ENCODE measurements at places on chromosomes 4 and X. TPM values are rescaled to one million over a fixed set of nuclear protein-coding genes. Genes with fewer than 3 reads are reported as not detected.

Gene BRS3
- total RNA-seq: not detected

Gene PPM1K
- 39.2 TPM for total RNA-seq

Gene UGT8
- total RNA-seq: 1.1 TPM

Gene AMOT
- total RNA-seq: 17.3 TPM

Gene REELD1
- 0.29 TPM for total RNA-seq

Gene SATL1
- total RNA-seq: not detected

Gene SRPX
- total RNA-seq: 110 TPM

Gene AKAP4
- total RNA-seq: not detected

Gene PABPC5
- 3.8 TPM for total RNA-seq

Gene FSTL5
- total RNA-seq: 0.45 TPM

Gene GAGE13
- not detected for total RNA-seq

Gene ARHGAP4
- 81.3 TPM for total RNA-seq

Gene FAM9C
- total RNA-seq: not detected

Gene GLRA2
- not detected for total RNA-seq

Gene HMX1
- not detected for total RNA-seq

Gene KLB
- total RNA-seq: not detected

Gene CYLC1
- total RNA-seq: not detected

Gene RTL5
- total RNA-seq: 12.0 TPM

Gene PABPC1L2A
- total RNA-seq: not detected

Gene METTL14
- total RNA-seq: 46.2 TPM

Gene MAML3
- total RNA-seq: 8.3 TPM

Gene CLDN24
- not detected for total RNA-seq

Gene RAB41
- total RNA-seq: not detected

Gene PLP1
- 21.3 TPM for total RNA-seq

Gene ARX
- not detected for total RNA-seq

Gene MAGEA2
- not detected for total RNA-seq

Gene GPR50
- not detected for total RNA-seq
